Activated naive CD8-positive, alpha-beta T cell treated with anti-CD3 and anti-CD28 coated beads for 36 hours (primary cell): ENCODE measurements at places on chromosomes 12 and 14. TPM values are rescaled to one million over a fixed set of nuclear protein-coding genes. Genes with fewer than 3 reads are reported as not detected.

DNA sequence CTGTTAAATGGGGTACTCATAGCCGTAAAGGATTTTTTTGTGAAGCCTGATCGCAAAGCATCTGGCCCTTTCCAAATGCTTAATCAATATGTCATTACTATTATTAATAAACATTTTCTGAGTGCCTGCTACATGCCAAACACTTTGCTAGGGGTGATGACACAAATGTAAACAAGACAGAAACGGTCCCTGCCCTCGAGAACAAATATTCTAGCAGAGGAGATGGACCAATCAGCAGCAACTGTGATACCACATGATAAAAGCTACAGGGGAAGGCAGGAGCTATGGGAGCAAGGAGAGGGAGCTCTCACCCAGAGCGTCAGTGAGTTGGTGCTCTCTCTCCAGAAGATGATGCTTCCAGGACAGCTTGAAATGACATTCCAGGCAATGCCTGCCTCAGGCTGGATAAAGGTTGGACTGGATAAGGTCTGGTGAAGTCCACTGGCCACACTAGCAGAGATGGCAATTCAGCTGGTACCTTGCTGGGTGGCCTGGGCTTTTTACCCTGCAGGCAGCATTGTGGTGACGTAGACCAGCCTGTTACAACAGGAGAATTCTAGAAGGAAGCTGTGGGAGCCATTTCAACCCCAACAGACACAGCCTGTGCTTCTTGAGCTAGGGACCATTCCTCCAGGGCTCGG is 41.1 kb downstream of the ERH start:
- no peak overlapping the region for H3K4me3 ChIP-seq
- no peak for DNase-seq
- H3K36me3 ChIP-seq = no peaks in the 10 kb centered on the region
- no peak overlapping the region for H3K27ac ChIP-seq
- H3K27me3 ChIP-seq = peaks cover 7% of the 10 kb centered on the region

DNA sequence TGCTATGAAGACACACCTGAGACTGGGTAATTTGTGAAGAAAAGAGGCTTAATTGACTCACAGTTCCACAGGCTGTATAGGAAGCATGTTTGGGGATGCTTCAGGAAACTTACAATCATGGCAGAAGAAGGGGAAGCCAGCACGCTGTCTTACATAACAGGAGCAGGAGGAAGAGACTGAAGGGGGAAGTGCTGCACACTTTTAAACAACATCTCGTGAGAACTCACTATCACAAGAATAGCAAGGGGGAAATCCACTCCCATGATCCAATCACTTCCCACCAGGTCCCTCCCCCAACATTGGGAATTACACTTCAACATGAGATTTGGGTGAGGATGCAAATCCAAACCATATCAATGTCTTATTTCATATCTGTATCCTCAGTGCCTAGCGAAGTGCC is 307.2 kb downstream of the ATP23 start:
- no peak overlapping the region for H3K4me3 ChIP-seq
- no peaks in the 10 kb centered on the region for H3K36me3 ChIP-seq
- H3K27me3 ChIP-seq = peaks cover 4% of the 10 kb centered on the region
- no peak overlapping the region for H3K27ac ChIP-seq
- no peaks in the 10 kb centered on the region for H3K4me1 ChIP-seq
- DNase-seq = no peak

KRT78 gene
- not detected for total RNA-seq

RTN1 gene
- total RNA-seq = not detected

LGALS3 gene
- 2.8 TPM for total RNA-seq
